ENCODE measurements at places on chromosomes 4 and X. TPM values are rescaled to one million over a fixed set of nuclear protein-coding genes. Genes with fewer than 3 reads are reported as not detected.

- DNase-seq: no peak
- H3K4me1 ChIP-seq: no peaks in the 10 kb centered on the region
- H3K4me3 ChIP-seq: no peak overlapping the region
- H3K27me3 ChIP-seq: peaks cover 6% of the 10 kb centered on the region
These were observed 117.0 kb downstream of the KDR start for GRCh38 chr4:55008166-55009056.

- H3K4me3 ChIP-seq: no peak overlapping the region
- DNase-seq: no peak
- H3K27me3 ChIP-seq: no peaks in the 10 kb centered on the region
- no peak overlapping the region for H3K27ac ChIP-seq
- peaks cover 65% of the 10 kb centered on the region for H3K36me3 ChIP-seq
These were observed 37.0 kb downstream of the NOP14 start for GRCh38 chr4:2925931-2926860.

- peaks cover 10% of the 10 kb centered on the region for H3K4me1 ChIP-seq
- DNase-seq: no peak
- H3K4me3 ChIP-seq: peak overlapping the region; percentile 81
- no peaks in the 10 kb centered on the region for H3K36me3 ChIP-seq
- no peaks in the 10 kb centered on the region for H3K27me3 ChIP-seq
These were observed 2.8 kb upstream of the ARHGAP4 start for GRCh38 chrX:153928846-153929245.

- DNase-seq: no peak
- peaks cover 41% of the 10 kb centered on the region for H3K36me3 ChIP-seq
- peak overlapping the region; percentile 61 for H3K4me3 ChIP-seq
- peak overlapping the region; percentile 89 for H3K27ac ChIP-seq
These were observed 108.8 kb downstream of the ZNF827 start for GRCh38 chr4:145829629-145830395.

DNA sequence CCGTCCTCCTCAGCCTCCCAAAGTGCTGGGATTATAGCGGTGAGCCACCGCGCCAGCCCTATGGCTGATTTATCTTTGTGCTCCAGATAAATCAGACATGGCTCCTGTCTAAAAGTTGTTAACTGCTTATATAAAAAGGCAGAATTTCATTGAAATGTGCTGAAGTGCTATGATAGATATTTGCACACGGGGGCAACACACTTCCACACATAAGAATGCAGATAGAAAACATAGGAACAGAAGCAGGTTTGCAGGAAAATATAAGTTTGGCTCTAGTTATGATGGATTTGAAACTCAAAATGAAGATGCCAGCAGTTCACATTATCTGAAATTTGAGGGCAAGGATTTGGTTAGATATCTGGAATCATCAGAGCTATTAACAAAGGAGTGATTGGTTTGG, 163.1 kb upstream of the SLITRK2 start:
- H3K27ac ChIP-seq: no peak overlapping the region
- H3K4me1 ChIP-seq: no peaks in the 10 kb centered on the region
- H3K4me3 ChIP-seq: no peak overlapping the region
- H3K36me3 ChIP-seq: no peaks in the 10 kb centered on the region
- DNase-seq: no peak
- H3K27me3 ChIP-seq: no peaks in the 10 kb centered on the region

DNA sequence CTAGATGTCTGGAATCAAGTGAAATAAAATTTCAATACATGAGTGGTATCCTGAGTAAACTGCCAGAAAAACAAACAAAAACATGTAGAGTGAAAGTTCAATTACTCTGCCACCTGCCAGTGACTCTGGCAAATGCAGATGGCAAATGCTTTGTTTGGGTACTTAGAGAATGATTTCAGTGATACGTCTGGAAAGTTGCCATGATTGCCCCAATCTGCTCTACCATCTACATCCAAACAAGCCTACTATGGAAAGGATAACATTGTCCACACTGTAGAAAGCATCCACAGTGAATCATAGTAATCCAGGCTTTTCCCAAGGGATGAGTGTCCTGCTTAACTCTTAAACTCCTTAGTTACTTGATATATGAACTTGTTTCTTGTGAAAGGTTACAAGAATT, 3.4 kb downstream of the SPATA4 start:
- no peak for DNase-seq
- no peak overlapping the region for H3K4me3 ChIP-seq

GRCh38 chrX:154032653-154033052, 13.0 kb upstream of the IRAK1 start:
- H3K36me3 ChIP-seq: no peaks in the 10 kb centered on the region
- H3K27me3 ChIP-seq: no peaks in the 10 kb centered on the region
- H3K27ac ChIP-seq: no peak overlapping the region
- peaks cover 30% of the 10 kb centered on the region for H3K4me1 ChIP-seq
- H3K4me3 ChIP-seq: no peak overlapping the region

- H3K4me1 ChIP-seq: no peaks in the 10 kb centered on the region
- no peaks in the 10 kb centered on the region for H3K27me3 ChIP-seq
- DNase-seq: no peak
- no peaks in the 10 kb centered on the region for H3K36me3 ChIP-seq
These were observed 62.9 kb upstream of the NDST3 start for GRCh38 chr4:117971403-117971802.

DNA sequence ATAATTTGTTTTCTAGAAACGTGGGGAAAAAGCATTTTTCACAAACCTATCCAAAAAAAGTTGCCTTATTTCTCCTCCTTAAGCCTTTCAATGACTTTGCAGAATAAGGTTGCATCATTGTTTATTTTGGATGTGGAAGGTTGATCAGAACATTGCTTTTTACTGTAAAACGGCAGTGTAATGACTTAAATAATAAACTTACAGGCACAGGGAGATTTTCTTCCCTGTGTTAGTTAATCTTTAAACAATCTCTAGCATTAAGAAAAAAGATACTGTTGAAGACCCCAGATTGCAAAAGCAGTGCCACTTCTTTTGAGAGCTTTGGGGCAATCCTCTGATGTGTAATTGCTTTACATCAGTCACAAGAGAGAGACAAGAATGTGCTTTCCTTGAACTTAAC, 153.4 kb downstream of the ARX start:
- peaks cover 8% of the 10 kb centered on the region for H3K36me3 ChIP-seq
- no peak for DNase-seq
- no peaks in the 10 kb centered on the region for H3K27me3 ChIP-seq
- H3K4me1 ChIP-seq: no peaks in the 10 kb centered on the region

GRCh38 chr4:3174371-3175338, 74.3 kb upstream of the MSANTD1 start:
- no peak for DNase-seq
- H3K36me3 ChIP-seq: peaks cover 17% of the 10 kb centered on the region
- no peak overlapping the region for H3K4me3 ChIP-seq

- H3K4me1 ChIP-seq: no peaks in the 10 kb centered on the region
- H3K36me3 ChIP-seq: no peaks in the 10 kb centered on the region
- no peaks in the 10 kb centered on the region for H3K27me3 ChIP-seq
- no peak overlapping the region for H3K4me3 ChIP-seq
These were observed 91.9 kb upstream of the ZFP42 start for GRCh38 chr4:187903700-187904099.

DNA sequence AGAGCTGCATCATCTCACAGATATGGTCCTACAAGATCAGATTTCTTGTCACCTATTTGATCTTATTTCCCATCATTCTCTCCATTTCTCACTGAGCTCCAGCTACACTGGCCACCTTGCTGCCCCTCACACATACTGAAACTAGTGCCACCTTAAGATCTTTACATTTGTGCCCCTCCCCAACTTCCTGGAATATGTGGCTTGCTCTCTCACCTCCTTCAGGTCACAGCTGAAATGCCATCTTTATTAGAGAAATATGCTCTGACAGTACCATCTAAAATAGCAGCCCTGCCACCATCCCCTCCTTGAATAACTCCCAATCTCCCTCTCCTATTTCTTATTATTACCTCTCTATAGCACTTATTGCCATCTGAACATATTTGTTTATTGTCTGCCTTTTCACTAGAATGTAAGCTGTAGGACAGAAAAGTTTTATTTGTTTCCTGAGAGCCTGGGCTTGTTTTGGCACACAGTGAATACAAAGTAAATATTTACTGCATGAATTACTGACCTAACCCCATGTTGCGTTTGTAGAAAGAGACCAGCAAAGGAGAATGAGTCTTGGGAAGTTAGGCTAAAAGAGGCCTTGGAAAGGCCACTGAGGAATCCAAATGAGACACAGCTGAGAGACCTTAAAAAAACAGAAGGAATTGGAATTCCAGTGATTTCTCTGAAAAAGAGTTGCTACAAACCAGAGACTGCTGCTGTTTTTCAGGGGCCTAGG, 22.7 kb downstream of the DYNLT3 start:
- H3K27me3 ChIP-seq: no peaks in the 10 kb centered on the region
- no peak overlapping the region for H3K27ac ChIP-seq
- no peak for DNase-seq

DNA sequence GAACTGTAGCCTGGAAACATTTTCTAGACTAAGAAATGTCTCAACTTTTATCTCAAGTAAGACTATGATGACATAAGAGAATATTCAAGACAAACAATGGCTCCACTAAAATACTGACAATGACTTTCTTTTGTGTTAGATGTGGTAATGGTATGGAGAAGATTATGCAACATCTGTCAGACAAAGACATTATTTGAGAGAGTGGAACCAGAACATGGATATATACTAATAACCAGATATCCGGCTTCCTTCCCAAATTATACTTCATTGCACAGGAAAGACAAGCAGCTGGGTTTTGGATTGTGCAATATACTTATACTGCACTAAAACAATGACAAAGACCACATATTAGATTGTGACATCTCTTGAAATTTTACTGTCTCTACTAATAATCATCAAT, 290.8 kb upstream of the GIMD1 start:
- DNase-seq: no peak
- H3K36me3 ChIP-seq: no peaks in the 10 kb centered on the region
- no peaks in the 10 kb centered on the region for H3K4me1 ChIP-seq
- no peak overlapping the region for H3K27ac ChIP-seq
- H3K27me3 ChIP-seq: no peaks in the 10 kb centered on the region

- H3K36me3 ChIP-seq: no peaks in the 10 kb centered on the region
- no peaks in the 10 kb centered on the region for H3K27me3 ChIP-seq
- no peak for DNase-seq
- H3K4me1 ChIP-seq: no peaks in the 10 kb centered on the region
These were observed 299.3 kb downstream of the FBXW7 start for GRCh38 chr4:152236519-152237056.

GRCh38 chr4:8112036-8112576, 46.5 kb downstream of the ABLIM2 start:
- no peak overlapping the region for H3K4me3 ChIP-seq
- peaks cover 6% of the 10 kb centered on the region for H3K27me3 ChIP-seq
- DNase-seq: no peak
- peaks cover 21% of the 10 kb centered on the region for H3K4me1 ChIP-seq

DNA sequence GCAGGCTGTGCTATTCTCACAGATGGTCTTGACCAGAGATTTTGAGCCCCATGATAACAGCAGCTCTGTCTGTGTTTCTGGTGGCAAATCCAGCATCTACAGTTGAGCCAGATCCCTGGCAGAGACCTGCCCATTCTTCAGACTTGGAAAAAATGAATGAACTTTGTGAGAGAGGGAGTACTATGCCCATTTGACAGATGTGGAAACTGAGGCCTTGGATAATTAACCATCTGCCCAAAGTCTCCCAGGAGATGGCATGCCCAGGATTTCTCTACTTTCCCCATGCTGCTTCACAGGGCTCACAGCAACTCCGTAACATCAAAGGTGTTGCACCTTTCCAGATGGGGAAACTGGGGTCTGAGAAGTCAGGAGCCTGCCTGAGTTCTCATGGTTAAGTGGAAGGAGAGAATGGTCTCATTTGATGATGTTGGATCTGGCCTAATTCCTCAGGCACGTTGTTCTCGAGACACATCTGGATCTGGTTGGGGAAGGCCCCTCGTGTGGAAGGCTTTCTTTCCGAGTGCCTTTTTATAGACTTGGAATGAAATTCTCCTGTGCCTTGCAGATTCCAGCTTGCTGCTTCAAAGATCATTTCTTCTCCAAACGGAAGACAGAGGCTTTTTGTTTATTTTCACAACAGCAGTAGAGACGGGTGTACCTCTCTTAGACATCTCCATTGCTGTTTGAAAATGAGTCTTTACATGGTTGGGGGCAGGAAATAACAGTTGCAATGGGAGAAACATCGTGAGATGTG, 73.3 kb upstream of the STX18 start:
- H3K27me3 ChIP-seq: no peaks in the 10 kb centered on the region
- no peak overlapping the region for H3K4me3 ChIP-seq
- no peak for DNase-seq
- H3K27ac ChIP-seq: no peak overlapping the region
- no peaks in the 10 kb centered on the region for H3K4me1 ChIP-seq
- peaks cover 12% of the 10 kb centered on the region for H3K36me3 ChIP-seq

DNA sequence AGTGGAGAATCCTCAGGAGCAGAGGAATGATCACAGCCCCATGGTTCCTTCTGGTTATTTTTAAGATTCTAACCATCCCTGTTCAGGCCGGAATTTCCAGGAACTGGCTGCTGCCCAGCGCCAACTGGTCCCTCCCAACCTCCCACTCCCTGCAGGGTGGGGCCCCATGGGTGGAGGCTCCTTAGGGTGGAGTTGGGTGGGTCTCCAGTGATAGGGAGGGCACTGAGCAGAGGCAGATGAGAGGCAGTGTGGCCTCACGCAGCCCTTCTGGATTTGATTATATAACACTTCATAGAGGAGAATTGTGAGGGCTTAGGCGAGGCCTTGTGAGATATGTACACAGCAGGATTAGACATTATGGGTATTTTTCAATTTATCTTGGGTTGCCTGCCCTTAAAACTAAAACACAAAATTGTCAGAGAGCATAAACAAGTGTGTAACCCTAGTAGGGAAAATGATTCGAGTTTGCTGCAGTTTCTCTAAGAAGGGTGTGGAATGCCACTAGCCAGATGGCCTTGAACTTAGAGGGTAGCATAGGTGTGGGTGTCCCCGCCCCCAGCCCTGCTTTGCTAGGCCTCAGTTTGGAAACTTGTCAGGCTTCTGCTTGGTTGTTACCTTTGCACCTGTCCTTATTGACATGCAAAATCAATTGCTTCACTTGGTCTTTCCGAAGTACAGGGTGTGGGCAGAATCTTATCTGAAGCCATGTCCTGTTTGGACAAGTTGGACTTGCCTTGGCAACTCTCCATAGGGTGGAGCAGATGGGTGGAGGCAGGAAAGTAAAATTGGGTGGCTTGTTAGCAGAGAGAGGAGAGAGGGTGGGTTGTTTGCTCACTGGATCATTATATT, 9.4 kb downstream of the KLF3 start:
- H3K36me3 ChIP-seq: peaks cover 10% of the 10 kb centered on the region
- H3K27me3 ChIP-seq: no peaks in the 10 kb centered on the region
- peak overlapping the region; percentile 92 for H3K27ac ChIP-seq
- H3K4me1 ChIP-seq: peaks cover 92% of the 10 kb centered on the region
- DNase-seq: no peak

- no peaks in the 10 kb centered on the region for H3K4me1 ChIP-seq
- no peaks in the 10 kb centered on the region for H3K27me3 ChIP-seq
- H3K36me3 ChIP-seq: no peaks in the 10 kb centered on the region
- no peak overlapping the region for H3K4me3 ChIP-seq
- DNase-seq: no peak
- no peak overlapping the region for H3K27ac ChIP-seq
These were observed 41.6 kb downstream of the ZCCHC12 start for GRCh38 chrX:118865231-118865630.

GRCh38 chr4:1178300-1179088, 6.1 kb upstream of the SPON2 start:
- peaks cover 3% of the 10 kb centered on the region for H3K36me3 ChIP-seq
- H3K27ac ChIP-seq: no peak overlapping the region
- no peak overlapping the region for H3K4me3 ChIP-seq
- no peak for DNase-seq

GRCh38 chrX:127708155-127708554, 344.0 kb downstream of the ACTRT1 start:
- no peak for DNase-seq
- no peak overlapping the region for H3K4me3 ChIP-seq
- no peaks in the 10 kb centered on the region for H3K36me3 ChIP-seq
- no peaks in the 10 kb centered on the region for H3K27me3 ChIP-seq

The CT83 gene
- total RNA-seq: not detected

The CYTL1 gene
- not detected for total RNA-seq

The RHOXF1 gene
- total RNA-seq: 1.6 TPM

The VCX gene
- not detected for total RNA-seq

The UGT2B11 gene
- not detected for total RNA-seq

The SCRG1 gene
- not detected for total RNA-seq

The ARHGAP24 gene
- 7.3 TPM for total RNA-seq

Data from naive thymus-derived CD8-positive, alpha-beta T cell (primary cell).